ENCODE measurements at places on chromosomes 13 and 19.

DNA sequence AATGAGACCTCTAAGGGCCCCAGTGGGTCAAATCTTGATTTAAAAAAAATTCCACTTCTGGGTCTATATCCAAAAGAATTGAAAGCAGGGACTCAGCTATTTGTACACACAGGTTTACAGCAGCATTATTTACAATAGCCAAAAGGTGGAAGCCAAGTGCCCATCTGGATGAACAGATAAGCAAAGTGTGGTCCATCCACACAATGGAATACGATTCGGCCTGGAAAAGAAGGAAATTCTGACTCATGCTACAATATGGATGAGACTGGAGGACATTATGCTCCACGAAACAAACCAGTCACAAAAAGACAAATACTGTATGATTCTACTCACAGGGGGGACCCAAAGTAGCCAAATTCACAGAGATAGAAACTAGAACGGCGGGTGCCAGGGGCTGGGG, 76.7 kb downstream of the CACNA1A start:
- DNase-seq, result no peak

DNA sequence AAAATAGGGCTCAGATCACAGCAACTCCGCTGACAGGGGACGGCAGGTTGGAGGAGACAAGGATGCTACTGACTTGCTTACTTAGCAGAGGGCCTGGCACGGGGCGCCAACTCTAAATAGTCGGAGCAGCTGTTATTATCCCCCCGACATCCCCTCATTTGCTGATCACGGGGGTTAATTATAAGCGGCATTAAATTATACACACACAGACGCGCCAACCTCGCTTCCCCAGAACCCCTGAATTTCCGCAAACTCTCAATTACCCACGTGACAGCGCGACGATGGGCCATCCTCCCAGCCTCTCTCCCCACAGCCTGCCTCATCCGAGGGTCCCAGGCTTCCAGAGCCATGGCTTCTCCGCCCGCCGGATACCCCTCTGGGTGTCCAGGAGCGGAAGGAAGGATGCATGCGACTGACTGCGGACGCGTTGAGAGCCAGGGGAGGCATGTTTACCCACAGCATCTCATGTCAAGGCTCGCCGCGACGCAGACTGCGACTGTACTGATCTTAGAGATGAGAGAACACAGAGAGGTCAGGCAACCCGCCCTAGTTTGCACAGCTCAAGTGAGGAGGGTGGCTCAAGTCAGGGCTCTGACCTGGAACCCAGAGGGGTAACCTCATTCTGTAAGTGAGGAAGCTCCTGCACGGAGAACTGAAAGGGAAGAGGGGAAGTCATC, 5.7 kb downstream of the PTPRS start:
- DNase-seq, result peak; percentile 14

DNA sequence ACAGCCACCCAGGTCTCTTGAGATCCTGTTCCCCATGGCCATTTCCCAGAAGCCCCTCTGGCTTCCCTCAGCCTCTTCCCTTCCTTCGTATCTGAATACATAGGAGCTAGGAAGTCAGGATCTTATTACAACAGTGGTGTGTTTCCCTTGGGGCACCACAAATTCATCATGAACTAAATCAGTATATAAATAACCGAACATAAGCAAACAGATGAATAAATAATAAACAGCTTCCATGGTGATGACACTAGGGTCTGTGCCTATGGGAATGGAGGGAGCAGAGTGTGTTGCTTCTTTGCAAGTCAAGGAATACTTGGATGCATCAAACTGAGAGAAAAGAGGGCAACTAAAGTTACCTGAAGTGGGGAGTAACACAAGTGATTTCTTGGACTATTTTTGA, 527.6 kb downstream of the LMO7 start:
- DNase-seq, result no peak

- DNase-seq, result no peak
Measured at GRCh38 chr13:88895261-88895941, 1224.2 kb downstream of the SLITRK5 start.

- no peak for DNase-seq
Measured at GRCh38 chr13:30846311-30846710, 59.8 kb upstream of the MEDAG start.

- DNase-seq, result no peak
Measured at GRCh38 chr19:12187625-12188024, 24.7 kb downstream of the ZNF136 start.

DNA sequence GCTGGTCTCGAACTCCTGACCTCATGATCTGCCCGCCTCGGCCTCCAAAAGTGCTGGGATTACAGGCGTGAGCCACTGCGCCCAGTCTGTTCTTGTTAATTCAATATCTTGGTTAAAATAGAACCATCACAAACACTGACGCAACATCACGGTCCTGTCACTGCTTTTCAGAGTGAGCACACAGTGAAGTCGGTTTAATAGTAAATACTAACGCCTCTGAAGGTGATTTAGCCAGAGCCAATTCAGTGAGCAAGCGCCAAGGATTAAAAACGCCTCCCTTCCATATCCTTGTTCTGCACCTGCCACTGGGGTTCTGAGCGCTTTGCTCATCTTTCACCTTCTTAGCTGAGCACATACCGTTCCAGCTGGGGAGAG, 30.3 kb downstream of the LAMP1 start:
- no peak for DNase-seq

DNA sequence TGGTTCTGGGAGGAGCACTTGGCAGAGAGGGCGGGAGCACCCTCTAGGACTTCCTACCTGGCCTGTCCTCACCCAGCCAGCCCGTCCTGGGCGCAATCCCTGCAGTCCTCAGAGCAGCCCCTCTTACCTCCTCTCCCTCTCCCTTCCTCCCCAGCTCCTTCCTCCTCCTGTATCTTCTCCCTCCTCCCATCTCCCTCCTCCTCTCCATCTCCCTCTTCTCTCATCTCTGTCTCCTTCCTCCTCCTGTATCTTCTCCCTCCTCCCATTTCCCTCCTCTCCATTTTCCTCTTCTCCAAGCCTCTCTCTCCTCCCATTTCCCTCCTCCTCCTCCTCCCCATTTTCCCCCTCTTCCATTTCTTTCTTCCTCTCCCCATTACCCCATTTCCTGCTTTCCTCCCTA, 89.8 kb downstream of the RYR1 start:
- DNase-seq, result no peak

DNA sequence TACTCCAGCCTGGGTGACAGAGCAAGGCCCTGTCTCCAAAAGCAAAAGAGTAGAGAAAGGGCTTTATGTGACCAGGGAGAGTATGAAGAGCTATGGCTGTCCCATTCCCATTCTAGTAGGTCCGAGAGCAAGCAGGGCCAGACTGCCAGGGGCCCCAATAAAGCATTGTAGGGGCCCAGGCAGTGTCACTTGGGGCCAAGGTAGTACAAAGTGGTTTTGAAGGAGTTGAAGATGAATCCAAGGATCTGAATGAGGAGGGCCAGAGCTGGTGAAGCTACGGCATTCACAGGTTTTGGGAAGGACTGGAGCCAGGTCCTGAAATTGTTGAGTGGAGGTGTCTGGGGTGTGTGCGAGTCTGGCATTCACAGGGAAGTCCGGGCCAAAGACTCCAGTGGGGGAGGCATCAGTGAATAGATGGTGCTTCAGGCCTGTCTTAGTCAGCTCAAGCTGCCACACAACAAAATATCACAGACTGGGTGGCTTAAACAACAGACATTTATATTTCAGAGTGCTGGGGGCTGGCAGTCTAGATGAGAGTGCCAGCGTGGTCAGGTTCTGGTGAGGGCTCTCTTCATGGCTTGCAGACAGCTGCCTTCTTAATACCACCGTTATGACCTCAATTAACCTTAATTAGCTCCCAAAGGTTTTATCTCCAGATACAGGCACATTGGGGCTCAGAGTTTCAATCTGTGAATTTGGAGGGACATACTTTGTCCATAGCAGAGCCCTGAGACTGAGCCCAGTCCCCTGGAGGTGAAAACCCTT, 9.9 kb downstream of the NACC1 start:
- DNase-seq, result no peak

DNA sequence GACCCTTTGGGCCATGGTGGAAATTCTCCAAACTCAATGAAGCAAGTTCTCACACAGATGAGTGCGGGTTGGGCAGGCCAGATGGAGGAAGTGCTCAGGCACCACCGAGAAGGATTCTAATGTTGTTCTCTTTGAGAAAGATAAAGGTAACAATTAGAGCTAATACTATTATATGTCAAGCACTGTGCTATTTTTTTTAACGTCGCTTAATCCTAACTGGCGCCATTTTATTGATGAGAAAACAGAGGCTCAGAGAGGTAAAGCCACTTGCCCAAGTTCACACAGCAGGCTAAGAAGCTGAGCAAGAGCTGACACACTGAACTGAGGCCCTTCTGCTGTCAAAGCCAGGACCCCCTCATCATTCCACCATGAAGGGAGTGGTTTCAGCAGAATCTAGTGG, 1.0 kb downstream of the FBL start:
- DNase-seq, result no peak

- no peak for DNase-seq
Measured at GRCh38 chr13:34246511-34246910, 428.6 kb downstream of the RFC3 start.

- peak; percentile 59 for DNase-seq
Measured at GRCh38 chr19:5250127-5250659, 90.4 kb downstream of the PTPRS start.

- DNase-seq, result no peak
Measured at GRCh38 chr13:94395860-94396259, 83.6 kb downstream of the DCT start.

DNA sequence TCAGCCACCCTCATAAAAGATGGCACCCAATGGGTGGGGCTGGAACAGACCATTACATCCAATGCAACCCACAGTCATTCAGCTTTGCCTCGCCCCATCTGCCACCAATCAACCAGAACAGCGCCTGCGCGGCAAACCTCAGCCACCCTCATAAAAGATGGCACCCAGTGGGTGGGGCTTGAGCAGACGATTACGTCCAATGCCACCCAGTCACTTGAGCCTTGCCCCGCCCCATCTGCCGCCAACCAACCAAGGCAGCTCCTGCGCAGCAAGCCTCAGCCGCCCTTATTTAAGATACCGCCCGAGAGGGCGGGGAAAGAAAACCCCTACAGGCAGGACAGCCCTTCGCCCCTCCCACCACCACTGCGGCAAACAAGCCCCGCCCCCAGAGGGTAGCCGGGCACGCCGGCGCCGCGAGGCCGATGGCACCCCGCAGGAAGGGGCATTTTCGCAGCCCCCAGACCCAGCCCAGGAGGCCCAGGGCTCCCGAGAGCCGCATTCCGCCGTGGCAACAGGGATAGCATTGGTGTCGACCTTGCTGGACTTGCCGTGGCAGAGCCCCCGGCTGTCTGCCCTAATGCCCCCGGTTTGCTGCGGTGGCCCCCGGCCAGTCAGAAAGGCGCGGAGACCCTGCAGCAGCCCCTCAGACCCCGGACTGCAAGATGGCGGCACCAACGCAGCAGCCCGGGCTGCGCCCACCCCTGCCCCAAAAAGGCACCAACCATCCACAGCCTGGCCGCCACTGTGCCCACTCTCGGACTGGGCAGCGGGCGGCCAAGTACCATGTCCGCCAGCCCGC, 675 bp downstream of the PEG3 start:
- DNase-seq, result peak; percentile 99
